ENCODE measurements at places on chromosomes 1 and 21.

- no peak for DNase-seq
These were observed 31.7 kb downstream of the PROX1 start for GRCh38 chr1:214019499-214019898.

DNA sequence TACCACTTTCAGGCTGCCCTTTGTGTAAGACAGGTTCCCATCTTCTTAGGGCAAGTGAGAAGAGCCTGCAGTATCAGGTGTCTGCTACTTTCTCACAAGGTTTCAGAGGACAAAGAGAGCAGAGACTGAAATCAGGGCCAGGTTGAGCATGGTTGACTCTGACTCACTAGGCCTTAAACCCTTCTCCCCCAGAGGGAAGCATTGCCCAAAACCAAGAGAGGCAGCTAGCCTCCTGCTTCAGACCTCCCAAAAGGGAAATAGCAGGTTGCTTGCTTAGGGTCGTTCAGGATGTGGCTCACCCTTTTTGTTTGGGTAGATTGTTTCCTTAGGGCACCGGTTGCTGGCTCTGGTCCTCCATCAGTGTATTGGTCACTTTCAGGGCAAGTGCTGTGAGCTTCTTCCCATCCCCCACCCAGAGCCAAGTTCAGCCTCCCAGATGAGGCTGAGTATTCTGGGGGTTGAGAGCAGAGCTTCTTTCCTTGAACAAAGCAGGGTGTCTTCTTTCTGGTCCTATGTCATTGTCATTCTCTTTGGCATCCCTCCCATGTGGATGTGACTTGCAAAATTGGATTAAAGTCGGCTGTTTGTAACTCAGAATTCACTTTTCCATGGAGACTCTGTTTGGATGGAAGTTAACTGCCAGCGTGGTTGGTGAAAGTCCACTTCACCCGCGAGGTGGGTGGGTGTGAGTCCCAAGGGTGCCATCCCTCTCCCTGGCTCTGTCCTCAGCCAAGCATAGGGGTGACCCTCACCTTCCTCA, 55.5 kb upstream of the GALNT2 start:
- no peak for DNase-seq

DNA sequence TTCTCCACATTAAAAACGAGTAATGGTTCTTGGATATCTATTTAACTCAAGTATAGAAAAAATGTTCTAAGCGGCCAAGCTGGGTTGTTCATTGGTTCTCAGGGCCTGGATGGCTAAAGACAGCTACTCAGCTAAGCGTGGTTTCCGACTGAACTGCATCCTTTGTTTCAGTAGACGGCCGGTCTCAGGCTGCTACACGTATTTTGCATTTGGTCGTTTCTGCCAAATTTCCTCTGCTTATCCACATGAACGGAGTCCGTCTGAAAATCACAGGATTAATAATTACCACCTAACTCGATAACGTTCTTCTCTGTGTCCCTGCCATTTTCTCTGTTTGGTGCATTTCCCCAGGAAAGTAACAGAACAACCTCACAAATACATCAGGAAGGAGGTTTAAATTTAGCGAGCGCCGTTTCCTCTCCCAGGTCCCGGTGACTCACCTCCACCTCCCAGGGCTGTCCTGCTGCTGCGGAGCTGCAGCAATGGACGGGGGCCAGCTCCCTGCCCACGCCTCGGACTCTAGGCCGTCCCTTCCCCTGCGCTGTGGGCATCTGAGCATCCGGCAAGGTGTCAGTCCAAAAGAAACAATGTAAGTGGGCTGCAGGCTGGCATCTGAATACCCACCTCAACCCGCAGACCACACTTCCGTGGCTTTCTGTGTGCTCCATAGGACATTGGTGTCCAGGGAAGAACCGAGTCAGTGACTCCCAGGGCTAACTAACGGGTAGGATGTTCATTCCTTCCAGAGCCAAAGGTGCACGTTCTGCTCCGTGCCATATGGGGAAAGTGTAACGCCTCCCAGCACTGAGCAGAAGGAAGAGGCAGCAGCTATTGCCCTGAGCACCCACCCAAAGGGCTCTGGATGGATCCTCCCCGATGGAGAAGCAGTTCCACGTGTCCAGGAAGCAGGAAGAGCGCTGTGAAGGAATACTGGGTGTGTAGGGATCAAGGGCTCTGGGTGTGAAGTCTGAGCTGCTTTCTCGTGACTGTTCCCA, 4.1 kb upstream of the GABRD start:
- DNase-seq: no peak

DNA sequence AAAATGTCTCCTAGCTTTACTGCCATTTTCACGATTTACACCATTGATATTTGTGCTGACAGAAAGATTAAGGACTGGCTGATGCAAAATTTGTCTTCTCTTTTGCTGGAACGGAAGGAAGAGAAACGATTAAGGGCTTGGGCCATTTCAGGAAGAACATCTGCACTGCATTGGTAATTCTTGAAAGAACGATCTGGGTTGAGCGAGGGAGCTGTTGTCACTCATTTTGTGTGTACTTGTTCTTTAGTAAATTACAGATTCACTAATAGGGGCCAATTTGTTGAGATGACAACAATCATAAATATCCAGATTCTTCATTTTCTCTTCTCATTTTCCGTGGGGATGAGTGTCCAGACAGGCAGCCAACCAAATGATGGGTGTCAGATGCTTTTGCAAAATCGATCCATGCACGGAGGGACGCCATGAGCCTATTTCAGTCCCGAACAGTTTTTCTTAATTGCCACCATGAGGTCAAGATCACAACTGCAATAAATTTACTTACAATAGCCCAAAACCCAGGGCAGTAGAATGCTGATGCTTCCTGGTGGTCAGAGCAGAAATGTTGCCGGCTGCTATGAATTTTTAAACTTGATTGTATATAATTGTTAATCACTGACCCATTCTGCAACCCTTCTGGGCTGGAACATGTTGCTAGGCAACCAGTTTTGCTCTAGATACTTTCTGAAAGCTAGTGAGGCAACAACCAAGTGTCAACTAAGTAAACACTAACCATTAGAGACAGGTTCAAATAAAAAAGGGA, 132.4 kb upstream of the TIAM1 start:
- no peak for DNase-seq

DNA sequence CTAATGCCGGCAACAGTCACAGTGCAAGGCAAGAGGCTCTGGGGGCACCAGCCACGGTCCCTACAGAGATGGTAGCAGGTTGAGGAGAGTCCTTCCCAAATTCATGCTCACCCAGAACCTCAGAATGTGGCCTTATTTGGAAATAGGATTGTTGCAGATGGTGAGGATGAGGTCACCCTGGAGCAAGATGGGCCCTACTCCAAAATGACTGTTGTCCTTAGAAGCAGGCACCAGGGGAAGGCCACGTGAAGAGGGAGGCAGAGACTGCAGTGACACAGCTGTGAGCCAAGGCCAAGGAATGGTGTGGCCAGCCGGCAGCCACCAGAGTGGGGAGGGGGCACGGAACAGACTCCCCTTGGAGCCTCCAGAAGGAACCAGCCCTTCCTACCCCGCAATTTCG, 70.8 kb upstream of the CLDN14 start:
- DNase-seq: no peak
